Activated CD8-positive, alpha-beta T cell treated with anti-CD3 and anti-CD28 coated beads for 36 hours (primary cell): ENCODE measurements at places on chromosomes 5 and 9. TPM values are rescaled to one million over a fixed set of nuclear protein-coding genes. Genes with fewer than 3 reads are reported as not detected.

COL23A1 gene
- 0.11 TPM for total RNA-seq

- peaks cover 12% of the 10 kb centered on the region for H3K4me1 ChIP-seq
- H3K27ac ChIP-seq = no peak overlapping the region
- no peaks in the 10 kb centered on the region for H3K36me3 ChIP-seq
- no peak overlapping the region for H3K4me3 ChIP-seq
- no peak for DNase-seq
- no peaks in the 10 kb centered on the region for H3K27me3 ChIP-seq
These were observed 96.9 kb downstream of the MED27 start for GRCh38 chr9:131982671-131983239.

DNA sequence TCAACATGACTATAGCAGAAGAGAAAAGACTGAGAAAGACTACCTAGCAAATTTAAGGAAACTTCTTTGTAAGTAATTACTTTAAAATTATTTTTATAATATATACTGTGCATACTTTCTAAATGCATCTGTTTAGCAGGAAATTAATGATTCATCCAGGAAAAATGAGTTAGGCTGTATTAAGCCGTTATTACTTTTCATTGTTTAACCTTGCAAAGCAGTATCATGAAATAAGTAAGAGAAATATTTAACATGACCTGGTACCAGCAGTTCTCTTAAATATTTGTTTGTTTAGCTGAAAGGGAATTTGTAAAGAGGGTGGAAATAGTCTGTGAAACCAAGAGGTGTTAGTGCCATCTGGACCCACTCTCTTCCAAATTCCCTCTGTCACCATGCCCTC, 175.0 kb downstream of the GNAQ start:
- no peak for DNase-seq
- peaks cover 12% of the 10 kb centered on the region for H3K36me3 ChIP-seq
- H3K27ac ChIP-seq = no peak overlapping the region
- H3K4me1 ChIP-seq = peaks cover 21% of the 10 kb centered on the region
- H3K4me3 ChIP-seq = no peak overlapping the region

HAVCR2 gene
- 34.6 TPM for total RNA-seq

DNA sequence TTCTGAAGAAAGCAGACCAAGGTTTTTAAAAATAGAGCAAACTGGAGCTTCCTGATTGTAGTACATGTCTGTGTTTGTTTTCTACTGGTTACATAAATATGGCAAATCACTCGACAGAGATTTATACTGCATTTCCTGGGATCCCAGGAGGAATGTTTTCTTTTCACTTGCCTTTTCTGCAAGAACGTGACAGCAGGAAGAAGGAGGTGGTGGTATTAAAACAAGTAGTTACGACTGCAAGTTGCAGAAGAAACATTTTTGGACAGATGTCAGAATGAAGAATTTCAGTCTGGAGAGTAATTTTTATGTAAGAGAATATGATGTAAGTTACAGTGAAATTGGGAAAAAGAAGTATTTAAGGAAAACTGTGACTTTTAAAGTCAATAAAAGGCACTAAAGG, 253.7 kb upstream of the NFIL3 start:
- no peak overlapping the region for H3K27ac ChIP-seq
- peaks cover 5% of the 10 kb centered on the region for H3K4me1 ChIP-seq
- DNase-seq = no peak
- no peak overlapping the region for H3K4me3 ChIP-seq
- H3K36me3 ChIP-seq = no peaks in the 10 kb centered on the region

DNA sequence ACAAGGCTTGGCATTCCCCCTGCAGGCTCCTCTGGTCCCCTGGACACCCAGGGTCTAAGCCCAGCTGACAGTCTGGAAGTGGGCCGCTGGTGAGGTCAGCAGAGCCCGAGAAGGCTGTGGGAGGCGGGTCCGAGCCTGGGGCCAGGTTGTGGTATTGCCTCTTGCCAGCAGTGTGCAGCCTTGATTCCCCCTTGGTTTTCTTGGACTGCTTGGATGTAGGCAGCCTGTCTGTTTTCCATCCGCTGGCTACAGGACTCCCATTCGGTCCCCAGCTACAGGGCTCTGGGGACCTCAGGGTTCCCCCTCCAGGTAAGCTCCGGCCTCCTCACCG, 1.6 kb downstream of the AIF1L start:
- H3K27me3 ChIP-seq = peaks cover 30% of the 10 kb centered on the region
- no peak overlapping the region for H3K27ac ChIP-seq
- H3K4me1 ChIP-seq = peaks cover 3% of the 10 kb centered on the region
- DNase-seq = no peak

CMYA5 gene
- 0.13 TPM for total RNA-seq

GRCh38 chr5:90264689-90265544, 144.6 kb downstream of the CETN3 start:
- H3K27me3 ChIP-seq = peaks cover 4% of the 10 kb centered on the region
- no peak overlapping the region for H3K27ac ChIP-seq
- no peak overlapping the region for H3K4me3 ChIP-seq
- DNase-seq = peak; percentile 68
- H3K36me3 ChIP-seq = no peaks in the 10 kb centered on the region
- H3K4me1 ChIP-seq = no peaks in the 10 kb centered on the region

TMEM215 gene
- not detected for total RNA-seq

DNA sequence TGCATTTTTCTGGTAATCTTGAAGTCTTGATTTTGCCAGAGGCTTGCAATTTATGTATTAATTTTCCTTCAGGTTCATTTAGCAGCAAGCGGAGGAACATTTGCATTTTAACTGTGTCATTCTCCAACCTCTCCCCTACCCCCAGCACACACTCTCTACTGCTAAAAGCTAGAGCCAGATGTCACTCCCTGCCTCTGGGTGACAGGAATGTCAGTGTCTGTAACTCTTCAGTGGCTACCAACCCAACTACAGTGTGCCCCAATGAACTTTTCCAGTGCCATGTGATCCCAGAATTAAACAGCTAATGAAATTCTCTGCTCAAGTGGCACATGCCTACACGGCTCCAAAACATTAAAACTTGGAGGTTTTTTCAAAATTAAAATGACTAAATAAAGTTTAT, 260.3 kb downstream of the GOLPH3 start:
- no peak overlapping the region for H3K27ac ChIP-seq
- H3K27me3 ChIP-seq = no peaks in the 10 kb centered on the region
- H3K4me1 ChIP-seq = no peaks in the 10 kb centered on the region
- no peaks in the 10 kb centered on the region for H3K36me3 ChIP-seq

GRCh38 chr5:9686216-9686615, 56.1 kb upstream of the TAS2R1 start:
- DNase-seq = no peak
- no peaks in the 10 kb centered on the region for H3K36me3 ChIP-seq
- H3K4me1 ChIP-seq = no peaks in the 10 kb centered on the region
- no peak overlapping the region for H3K27ac ChIP-seq
- no peaks in the 10 kb centered on the region for H3K27me3 ChIP-seq

NUTM2G gene
- total RNA-seq = not detected

SPRY4 gene
- 0.90 TPM for total RNA-seq

DNA sequence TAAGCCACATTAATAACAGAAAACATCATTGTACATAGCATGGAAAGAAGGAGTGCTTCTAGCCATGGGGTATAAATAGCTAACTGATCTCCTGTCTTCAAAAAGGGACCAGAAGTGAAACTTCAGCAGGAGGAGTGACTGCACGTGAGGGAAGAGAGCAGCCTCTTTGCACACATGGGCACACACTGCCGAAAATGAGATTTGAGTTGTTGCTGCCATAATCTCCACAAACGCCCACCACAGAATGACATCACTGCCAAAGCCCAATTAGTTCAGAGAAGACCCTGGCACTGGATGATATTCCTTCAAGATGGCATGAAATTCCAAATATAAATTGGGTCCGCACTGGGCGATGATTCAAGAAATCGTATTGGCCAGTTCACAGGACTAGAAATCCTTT, 238.9 kb upstream of the NR4A3 start:
- no peak overlapping the region for H3K4me3 ChIP-seq
- no peak overlapping the region for H3K27ac ChIP-seq
- peaks cover 1% of the 10 kb centered on the region for H3K27me3 ChIP-seq
- DNase-seq = no peak

- H3K27me3 ChIP-seq = no peaks in the 10 kb centered on the region
- H3K36me3 ChIP-seq = peaks cover 70% of the 10 kb centered on the region
- H3K4me3 ChIP-seq = peak overlapping the region; percentile 24
- DNase-seq = no peak
These were observed 11.1 kb downstream of the TRIM14 start for GRCh38 chr9:98107926-98108325.

PITX1 gene
- total RNA-seq = 0.31 TPM

RAD23B gene
- total RNA-seq = 117 TPM

GFI1B gene
- total RNA-seq = not detected

IFNA2 gene
- not detected for total RNA-seq

GRCh38 chr5:169637549-169638121, 560 bp downstream of the DOCK2 start:
- no peaks in the 10 kb centered on the region for H3K27me3 ChIP-seq
- H3K36me3 ChIP-seq = peaks cover 40% of the 10 kb centered on the region
- peak overlapping the region; percentile 82 for H3K4me3 ChIP-seq

CTNND2 gene
- total RNA-seq = not detected

DNA sequence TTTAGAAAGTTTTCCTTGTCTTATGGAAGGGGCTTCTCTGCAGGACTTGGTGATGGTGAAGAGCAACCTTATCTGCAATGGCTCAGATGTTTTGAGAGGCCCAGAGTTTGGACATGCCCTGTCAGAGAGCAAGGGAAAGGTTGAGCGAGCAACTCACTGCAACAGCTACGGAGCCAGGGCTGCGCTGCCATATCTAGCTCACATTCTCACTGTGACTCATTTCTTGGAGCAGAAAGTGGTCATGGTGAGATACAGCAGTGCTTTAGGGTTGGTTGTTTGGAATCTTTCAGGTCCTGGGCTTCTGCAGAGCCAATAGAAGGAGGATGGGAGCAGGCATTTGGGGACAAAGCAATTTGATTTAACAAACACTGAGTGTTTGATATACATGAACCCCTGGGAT, 12.3 kb downstream of the GLRA1 start:
- no peak overlapping the region for H3K4me3 ChIP-seq
- no peaks in the 10 kb centered on the region for H3K4me1 ChIP-seq
- peaks cover 3% of the 10 kb centered on the region for H3K27me3 ChIP-seq
- H3K36me3 ChIP-seq = no peaks in the 10 kb centered on the region

DNA sequence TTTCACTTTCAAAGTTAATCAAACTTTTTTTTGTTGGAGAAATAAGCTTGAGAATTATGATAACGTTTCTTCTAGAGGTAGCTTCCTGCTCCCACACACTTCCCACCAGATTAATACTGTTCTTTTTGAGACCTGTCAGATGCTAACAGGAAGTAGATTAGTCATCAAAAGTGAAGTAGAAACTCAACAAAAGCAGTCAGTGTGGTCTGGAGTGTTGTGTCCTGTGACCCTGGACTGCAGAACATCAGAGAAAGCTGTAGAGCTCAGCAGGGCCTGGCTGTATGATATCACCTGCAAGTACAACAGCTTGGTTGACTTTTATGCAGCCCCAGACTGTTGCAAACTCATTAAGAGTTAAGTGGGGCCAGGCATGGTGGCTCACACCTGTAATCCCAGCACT, 495.7 kb upstream of the CYLC2 start:
- no peak overlapping the region for H3K4me3 ChIP-seq
- H3K27me3 ChIP-seq = no peaks in the 10 kb centered on the region
- DNase-seq = no peak

DNA sequence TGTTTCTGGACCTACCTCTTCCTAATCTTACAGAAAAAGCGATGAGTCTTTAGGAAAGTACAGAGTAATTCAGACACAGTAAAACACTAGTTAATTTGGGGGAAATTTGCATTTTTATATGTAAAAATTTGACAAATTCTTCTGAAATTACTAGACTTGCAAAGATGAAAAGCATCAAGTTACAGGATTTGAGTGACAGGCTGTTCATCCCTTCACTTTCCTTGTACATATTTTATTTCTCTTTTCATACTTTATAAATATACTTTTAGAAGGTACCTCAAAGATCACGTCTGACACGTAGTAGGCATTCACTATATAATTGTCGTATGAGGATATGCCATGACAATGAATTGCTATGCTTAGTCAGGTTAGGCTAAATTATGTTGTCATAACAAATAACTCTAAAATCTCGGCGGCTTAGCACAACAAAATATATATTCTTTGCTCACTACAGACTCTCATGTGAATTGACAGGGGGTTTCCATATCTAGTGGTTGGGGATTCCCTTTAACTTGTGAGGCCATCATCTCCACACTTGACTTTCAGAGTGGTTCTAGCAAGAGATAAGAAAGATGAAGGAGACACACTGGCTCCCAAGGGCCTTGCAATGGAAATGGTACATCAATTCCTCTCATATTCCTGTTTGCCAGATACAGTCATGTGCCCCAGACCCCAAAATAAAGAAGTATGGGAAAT, 154.1 kb upstream of the TUT7 start:
- H3K27ac ChIP-seq = no peak overlapping the region
- peaks cover 13% of the 10 kb centered on the region for H3K27me3 ChIP-seq
- H3K36me3 ChIP-seq = no peaks in the 10 kb centered on the region
- no peaks in the 10 kb centered on the region for H3K4me1 ChIP-seq

GRPEL2 gene
- 31.1 TPM for total RNA-seq

GRCh38 chr9:92938025-92938424, 9.3 kb upstream of the FGD3 start:
- H3K4me3 ChIP-seq = no peak overlapping the region
- DNase-seq = no peak
- no peak overlapping the region for H3K27ac ChIP-seq

C9 gene
- not detected for total RNA-seq

CDH12 gene
- total RNA-seq = not detected

- no peaks in the 10 kb centered on the region for H3K27me3 ChIP-seq
- H3K27ac ChIP-seq = no peak overlapping the region
- H3K4me1 ChIP-seq = no peaks in the 10 kb centered on the region
These were observed 233.0 kb upstream of the SGCD start for GRCh38 chr5:156094001-156094400.

FANCC gene
- total RNA-seq = 12.4 TPM

DNA sequence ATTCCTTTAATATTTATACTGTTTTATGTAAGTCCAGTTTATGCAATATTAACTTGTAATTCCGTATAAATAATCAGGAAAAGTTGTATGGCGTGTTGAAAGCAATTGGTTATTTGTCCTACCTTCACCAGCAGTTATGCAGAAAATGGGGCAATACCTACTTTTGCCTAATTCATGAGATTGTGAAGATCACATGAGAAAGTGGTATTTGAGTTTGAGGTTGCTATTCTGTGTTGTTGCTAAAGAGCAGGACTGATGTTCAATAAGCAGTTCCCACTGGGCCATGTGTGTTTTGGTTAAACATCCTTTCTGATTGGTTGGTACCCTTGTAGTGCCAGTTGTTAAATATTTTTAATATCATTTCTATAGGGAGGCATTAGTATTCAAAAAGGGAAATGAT, 3.2 kb downstream of the TGFBR1 start:
- H3K36me3 ChIP-seq = peaks cover 29% of the 10 kb centered on the region
- H3K4me3 ChIP-seq = no peak overlapping the region

- H3K27ac ChIP-seq = no peak overlapping the region
- H3K4me1 ChIP-seq = peaks cover 12% of the 10 kb centered on the region
- peaks cover 3% of the 10 kb centered on the region for H3K36me3 ChIP-seq
- DNase-seq = no peak
- no peaks in the 10 kb centered on the region for H3K27me3 ChIP-seq
- no peak overlapping the region for H3K4me3 ChIP-seq
These were observed 140.1 kb downstream of the NR3C1 start for GRCh38 chr5:143263272-143263810.

DNA sequence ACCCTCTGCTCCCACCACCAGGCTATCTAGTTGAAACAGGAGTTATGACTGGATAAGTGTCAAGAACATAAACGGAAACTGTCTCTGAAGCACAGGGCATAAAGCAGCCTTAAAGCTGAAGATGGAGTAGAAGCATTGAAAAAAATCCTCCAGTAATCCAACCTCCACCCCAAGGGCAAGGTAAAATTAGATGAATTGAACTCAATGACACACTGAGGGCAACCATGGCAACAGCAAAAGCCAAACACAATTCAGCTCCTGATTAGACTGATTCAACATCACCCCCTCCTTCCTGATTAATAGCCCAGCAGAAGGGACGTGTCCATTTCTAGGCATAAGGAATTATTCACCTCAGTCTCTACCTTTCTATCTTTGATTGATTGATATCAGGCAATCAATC, 183.2 kb upstream of the MAP3K1 start:
- H3K36me3 ChIP-seq = peaks cover 5% of the 10 kb centered on the region
- no peak for DNase-seq
- no peak overlapping the region for H3K4me3 ChIP-seq
- H3K4me1 ChIP-seq = no peaks in the 10 kb centered on the region
